Right renal pelvis (tissue), 4 donors: ENCODE measurements at places on chromosomes 7 and 10.

GRCh38 chr7:45174966-45175765 lies 17.6 kb downstream of the RAMP3 start:
- DNase-seq = no peak

DNA sequence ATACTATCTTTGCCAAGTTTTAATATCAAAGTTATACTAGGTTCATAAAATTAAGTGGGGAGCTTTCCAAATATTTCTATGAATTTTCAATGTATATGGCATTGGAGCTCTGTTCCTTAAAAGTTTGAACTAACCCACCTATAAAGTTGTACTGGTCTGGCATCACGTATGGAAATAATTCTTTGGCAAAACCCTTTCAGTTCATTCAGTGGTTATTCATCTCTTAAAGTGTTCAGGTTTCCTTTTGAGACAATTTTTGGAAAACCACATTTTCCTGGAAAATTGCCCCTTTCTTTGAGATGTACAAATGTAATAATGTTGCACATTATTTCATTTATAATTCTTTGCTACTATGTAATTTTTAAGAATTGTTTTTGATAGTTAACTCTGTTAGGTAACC lies 62.5 kb upstream of the INPP5A start:
- no peak for DNase-seq

DNA sequence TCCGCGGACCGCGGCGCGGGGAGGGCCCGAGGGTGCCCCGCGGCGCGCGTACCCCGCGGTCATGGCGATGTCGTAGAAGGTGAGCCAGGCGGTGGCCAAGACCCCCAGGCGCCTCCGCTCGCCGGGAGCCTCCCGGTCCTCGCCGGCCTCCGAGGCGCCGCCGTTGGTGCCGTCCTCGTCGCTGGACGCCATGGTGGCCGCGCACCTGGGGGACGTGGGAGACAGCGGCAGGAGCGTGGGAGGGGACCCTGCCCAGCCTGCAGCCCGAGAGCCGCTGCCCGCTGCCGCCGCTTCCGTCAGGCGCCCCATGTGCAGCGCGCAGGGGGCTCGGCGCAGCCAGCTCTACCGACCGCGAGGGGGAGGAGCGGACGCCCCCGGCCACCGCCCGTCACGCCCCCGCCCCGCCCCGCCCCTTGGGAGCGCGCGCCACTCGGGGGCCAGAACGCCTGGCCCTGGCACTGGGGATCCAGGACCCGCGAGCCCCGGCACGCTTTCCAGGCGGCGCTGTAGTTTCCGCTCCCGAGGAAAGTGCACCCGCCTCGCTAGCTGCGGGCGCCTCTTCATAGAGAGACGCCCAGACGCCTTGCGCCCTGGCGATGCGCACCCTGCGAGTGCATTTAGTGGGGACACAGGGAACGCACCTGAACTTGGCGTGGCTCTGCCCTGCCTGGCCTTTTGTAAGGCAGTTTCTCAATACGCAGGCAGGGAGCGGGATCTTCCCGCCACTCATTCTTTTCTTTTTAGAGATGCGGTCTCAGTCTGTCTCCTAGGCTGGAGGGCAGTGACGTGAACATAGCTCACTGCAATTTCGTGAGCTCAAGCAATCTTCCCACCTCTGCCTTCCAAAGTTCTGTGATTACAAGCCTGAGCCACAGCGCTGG lies at the start of gene HACD1:
Gene HACD1, minus strand, starts transcription at position 344 of the 881 bp plus-strand sequence. Its CDS starts 35 bp downstream, at position 309.
- peak; percentile 29 for DNase-seq

GRCh38 chr10:70319824-70320223 lies 36.0 kb upstream of the NPFFR1 start:
- no peak for DNase-seq

- peak; percentile 65 for DNase-seq
Measured at GRCh38 chr7:71682841-71683781, 551.2 kb downstream of the GALNT17 start.

DNA sequence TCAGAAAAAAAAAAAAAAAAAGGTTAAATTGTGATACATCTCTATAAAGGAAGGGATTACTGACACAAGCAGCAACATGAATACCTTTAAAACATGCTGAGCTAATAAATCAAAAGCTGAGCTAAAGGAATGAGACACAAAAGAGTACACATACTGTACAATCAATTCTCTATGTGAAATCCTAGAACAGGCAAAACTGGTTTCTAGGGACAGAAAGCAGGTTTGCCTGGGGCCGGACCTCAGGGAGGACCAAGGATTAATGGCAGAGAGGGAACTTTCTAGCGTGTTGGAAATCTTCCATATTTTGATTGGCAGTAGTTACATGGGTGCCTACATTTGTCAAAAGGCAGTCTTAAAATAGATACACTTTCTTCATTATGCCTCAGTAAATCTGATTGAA lies 52.5 kb downstream of the KLRG2 start:
- no peak for DNase-seq

GRCh38 chr7:127950233-127950935 lies 80.9 kb downstream of the LRRC4 start:
- no peak for DNase-seq

GRCh38 chr10:73647211-73647874 lies 6.1 kb upstream of the MYOZ1 start:
- DNase-seq = no peak

GRCh38 chr10:30688456-30688855 lies 58.9 kb upstream of the LYZL2 start:
- no peak for DNase-seq

DNA sequence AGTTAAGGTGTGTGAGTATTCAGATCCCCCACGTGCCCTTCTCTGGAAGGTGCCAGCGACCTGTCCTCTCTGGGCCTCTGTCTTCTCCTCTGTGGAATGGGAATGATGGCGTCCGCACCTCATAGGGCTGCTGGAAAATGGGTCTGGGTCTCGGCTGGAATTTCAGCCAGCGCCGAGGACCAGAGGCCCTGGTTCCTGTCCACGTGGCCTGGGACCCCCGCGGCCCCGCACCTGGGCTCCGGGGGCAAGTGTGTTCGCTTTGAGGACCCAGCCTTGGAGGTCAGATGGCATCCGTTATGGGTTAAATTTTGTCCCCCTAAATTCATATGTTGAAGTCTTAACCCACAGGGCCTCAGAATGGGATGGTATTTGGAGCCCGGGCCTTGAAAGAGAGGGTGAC lies 32.6 kb upstream of the PSMG3 start:
- DNase-seq = no peak

- DNase-seq = no peak
Measured at GRCh38 chr7:157077986-157078644, 60.6 kb upstream of the UBE3C start.

- no peak for DNase-seq
Measured at GRCh38 chr7:77685233-77685632, 11.0 kb upstream of the RSBN1L start.

DNA sequence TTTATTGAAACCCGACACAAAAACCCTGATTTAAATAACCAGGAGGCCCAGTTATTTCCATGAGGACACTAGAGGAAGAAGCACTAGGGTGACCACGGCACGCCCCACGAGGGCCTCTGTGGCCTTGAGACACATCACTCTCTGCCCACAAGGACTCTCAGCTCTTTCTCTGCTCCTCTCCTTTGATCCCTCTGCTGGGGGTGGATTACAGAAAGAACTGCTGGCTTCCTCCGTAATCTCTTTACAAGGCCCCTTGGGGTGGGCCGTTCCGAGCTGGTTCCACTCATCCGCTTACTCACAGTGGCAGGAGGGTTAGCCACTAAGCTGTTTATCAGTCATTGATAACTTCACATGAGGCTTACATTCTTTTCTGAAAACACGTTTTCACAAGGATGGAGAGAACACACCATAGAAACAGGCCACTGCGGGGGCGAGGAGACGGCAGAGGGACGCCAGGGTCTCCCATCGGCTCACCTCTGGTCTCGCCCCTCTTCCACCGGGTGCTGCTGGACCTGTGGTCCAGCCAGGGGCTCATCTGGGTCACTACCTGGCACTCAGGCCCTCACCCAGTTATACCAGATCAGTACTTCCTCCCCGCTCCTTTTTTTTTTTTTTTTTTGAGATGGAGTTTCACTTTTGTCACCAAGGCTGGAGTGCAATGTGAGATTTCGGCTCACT lies 17.6 kb upstream of the PFKFB3 start:
- DNase-seq = no peak

- no peak for DNase-seq
Measured at GRCh38 chr10:125871338-125871737, 9.8 kb downstream of the DHX32 start.

GRCh38 chr10:17213646-17214349 lies 12.3 kb upstream of the TRDMT1 start:
- DNase-seq = no peak

GRCh38 chr10:49743464-49744075 lies 18.6 kb downstream of the OGDHL start:
- no peak for DNase-seq

DNA sequence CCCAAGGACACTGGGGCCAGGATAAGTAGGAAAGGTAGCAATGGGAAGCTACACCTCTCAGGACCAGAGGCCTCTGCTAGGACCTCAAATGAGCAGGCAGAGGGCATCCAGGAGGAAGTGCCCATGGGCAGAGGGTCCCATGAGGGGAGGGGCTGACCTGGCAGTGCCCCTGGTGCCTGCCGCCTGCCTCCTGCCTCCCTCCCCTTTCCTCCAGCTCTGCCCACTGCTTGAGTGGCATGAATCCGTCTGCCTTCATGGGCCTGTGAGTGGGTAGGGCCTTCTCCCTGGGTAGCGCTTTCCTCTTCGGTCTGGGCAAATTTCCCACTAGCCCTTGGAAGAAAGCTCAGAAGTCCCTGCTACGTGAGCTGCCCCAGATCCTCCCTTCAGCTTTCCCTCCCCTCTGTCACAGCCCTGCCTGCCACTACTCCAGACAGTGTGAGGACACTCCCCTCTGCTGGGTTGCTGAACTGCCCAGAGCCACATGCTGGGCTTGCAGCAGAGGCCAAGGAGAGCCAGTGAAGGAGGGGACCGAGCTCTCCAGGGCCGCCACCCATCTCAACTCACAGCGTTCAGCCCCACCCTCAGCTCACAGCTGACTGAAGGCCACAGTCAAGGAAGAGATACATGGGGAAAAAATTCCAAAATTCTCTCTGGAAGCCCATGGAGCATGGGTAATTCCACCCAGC lies 141.4 kb downstream of the ARHGAP22 start:
- no peak for DNase-seq

GRCh38 chr7:38681882-38682281 lies 50.7 kb upstream of the AMPH start:
- no peak for DNase-seq

- no peak for DNase-seq
Measured at GRCh38 chr10:43684292-43684559, 35.5 kb upstream of the ZNF32 start.

- peak; percentile 61 for DNase-seq
Measured at GRCh38 chr10:72738486-72738885, 46.5 kb downstream of the MCU start.

DNA sequence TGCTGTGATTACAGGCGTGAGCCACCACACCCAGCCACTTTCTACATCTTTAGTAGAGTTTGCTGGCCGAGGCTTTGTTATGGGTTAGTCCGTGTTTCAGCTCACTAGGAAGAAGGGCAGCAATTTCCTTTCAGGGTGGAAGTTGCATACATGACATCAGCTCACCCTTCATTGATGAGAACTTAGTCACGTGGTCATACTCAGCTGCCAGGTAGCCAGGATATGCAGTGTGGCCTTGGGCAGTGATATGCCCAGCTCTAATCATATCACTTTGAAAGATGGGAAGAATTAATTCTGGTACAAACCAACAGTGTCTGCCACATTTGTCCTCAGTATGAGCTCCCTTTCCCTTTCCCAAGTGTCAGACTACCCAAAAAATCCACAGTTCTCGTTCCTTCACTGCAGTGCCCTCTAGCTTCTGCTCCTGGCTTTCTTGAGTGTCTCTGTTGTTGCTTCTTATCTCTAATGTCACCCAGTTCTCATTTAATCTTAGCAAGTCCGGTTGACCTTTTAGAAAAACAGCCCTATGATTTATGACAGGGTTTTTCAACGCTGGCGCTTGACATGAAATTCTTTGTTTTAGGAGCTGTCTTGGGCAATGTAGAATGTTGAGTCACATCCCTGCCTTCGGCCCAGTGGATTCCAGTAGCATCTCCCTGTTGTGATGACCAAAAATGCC lies 108.7 kb upstream of the ITGB1 start:
- DNase-seq = no peak

DNA sequence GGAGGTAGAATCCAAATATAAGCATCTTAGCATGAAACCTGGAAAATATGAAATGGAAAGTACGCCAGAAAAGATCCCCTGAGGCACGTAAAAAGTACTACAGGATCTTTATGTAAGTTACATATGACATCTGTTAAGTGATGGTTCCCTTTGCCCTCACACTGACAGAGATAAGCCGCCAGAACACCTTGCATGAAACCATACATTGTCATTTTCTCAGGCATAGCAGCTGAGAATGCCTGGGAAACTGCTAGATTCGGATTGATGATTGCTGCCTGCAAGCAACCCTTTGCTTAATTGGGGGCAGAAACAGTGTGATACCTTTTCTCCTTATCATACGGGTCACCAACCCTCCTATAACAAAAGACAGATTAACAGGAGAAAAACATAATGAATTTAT lies 826.6 kb upstream of the LRRN3 start:
- no peak for DNase-seq

DNA sequence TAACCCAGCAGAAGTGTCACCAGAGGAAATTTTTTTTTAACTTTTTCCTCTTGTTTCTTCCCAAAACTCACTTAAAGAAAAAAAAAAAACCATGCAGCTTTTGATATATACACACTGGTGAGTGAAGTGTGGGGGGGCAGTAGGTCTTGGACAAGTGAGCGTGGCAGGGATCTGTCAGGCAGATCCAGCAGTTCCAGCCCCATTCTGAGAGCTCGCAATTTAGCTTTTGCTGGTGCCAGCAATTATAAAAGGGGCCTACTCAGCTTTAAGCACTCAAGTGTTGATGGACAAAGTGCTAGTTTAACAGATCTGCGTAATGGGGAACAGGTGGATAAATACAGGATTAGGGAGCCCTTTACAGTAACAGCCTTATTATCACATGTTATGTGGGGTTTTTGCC lies 619.2 kb upstream of the GALNT17 start:
- DNase-seq = no peak

DNA sequence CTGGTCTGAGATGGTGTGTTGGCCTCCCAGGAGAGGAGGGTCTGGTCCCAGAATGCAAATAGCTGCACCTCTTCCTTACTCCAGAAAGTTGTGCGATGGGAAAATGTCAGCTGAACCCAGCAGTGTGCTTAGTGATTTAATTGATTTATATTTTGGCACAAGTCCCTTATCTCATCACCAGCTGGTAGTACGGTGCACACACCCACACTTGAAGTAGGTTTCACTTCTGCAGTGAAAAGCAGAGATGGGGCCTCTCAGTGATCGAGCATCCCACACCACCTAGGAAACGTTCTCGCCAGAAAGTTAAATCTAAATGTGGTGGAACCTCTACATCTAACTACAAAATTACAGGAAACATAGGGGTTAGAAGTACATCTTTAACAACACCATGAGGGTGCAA lies 80.4 kb downstream of the UBE3C start:
- no peak for DNase-seq

DNA sequence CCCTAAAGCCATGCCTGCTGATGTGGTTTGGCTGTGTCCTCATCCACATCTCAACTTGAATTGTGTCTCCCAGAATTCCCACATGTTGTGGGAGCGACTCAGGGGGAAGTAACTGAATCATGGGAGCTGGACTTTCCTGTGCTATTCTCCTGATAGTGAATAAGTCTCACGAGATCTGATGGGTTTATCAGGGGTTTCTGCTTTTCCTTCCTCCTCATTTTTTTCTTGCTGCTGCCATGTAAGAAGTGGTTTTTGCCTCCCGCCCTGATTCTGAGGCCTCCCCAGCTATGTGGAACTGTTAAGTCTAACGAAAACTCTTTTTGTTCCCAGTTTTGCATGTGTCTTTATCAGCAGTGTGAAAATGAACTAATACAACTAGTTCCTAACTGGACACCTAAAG lies 11.8 kb downstream of the MACROH2A2 start:
- no peak for DNase-seq

GRCh38 chr7:101124376-101125056 lies 2.4 kb upstream of the SERPINE1 start:
- DNase-seq = no peak
